ENCODE measurements at places on chromosomes 12 and 14. TPM values are rescaled to one million over a fixed set of nuclear protein-coding genes. Genes with fewer than 3 reads are reported as not detected.
A peak's percentile ranks its signal among the peaks of the same experiment; 100 is the strongest.

DNA sequence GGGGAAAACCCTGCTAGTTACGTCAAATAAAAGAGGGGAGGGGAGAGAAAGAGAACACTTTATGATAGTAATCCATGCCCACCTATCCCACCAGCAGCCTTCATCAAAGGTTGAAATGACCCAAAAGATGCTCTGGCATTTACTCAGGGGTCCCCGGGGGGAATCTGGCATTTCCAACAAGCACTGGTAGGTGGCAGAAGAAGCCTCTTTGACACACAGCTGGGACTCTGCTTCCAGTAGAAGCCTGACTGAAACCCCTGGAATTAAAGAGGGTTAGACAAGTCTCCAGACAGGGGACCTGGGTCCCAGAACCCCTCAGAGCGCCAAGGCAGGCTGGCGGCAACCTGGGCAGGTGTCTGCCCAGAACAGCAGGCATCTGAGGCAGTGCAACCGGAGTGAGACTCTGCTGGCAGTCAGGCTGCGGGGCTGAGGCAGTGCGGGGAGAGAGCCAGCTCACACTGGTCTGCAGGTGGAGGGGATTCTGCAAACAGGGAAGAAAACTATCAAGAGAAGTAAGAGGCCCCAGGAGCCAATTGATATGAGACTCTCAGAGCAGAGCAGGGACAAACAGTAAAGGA is 85.0 kb upstream of the CAPRIN2 start:
- DNase-seq, result no peak

GRCh38 chr14:20215196-20215595 is 8.3 kb upstream of the OR11H6 start:
- no peak for DNase-seq

- DNase-seq, result peak; percentile 85
These were observed at the start of gene STYK1 for GRCh38 chr12:10673659-10674384. Gene STYK1, minus strand, starts transcription at chr12:10674052. Its CDS starts 39,434 bp downstream, at chr12:10634618.

GRCh38 chr14:79658769-79659168 is 552.5 kb downstream of the DIO2 start:
- no peak for DNase-seq

DNA sequence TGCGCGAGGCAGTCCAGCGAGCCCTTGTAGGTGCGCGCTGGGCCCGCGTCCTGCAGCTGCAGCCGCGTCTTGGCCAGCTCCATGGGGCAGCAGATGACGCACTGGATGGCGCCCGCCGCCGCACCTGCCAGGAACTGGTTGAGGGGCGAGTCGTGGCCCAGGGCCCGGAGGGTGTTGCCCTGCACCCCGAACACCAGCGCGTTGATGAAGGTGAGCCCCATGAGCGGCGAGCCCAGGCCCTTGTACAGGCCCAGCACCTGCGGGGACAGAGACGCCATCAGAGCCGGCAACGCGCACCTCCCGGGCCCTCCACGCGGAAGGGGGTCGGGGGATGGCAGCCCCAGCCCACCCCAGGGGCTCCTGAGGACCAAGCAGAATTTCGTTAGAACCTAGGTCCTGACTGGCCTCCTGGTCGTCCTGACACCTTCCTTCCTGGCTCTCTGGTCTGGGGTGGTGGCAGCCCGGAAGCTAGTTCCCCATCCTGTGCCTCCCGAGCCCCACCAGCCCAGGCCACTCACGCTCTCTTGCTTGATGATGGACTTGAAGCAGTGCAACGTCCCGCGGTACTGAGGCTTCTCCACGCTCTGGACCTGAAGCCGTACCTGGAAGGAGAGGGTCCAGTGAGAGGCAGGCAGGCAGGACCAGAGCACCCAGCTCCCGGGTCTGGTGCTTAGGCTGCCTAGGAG is 13.3 kb downstream of the SLC25A29 start:
- no peak for DNase-seq

DNA sequence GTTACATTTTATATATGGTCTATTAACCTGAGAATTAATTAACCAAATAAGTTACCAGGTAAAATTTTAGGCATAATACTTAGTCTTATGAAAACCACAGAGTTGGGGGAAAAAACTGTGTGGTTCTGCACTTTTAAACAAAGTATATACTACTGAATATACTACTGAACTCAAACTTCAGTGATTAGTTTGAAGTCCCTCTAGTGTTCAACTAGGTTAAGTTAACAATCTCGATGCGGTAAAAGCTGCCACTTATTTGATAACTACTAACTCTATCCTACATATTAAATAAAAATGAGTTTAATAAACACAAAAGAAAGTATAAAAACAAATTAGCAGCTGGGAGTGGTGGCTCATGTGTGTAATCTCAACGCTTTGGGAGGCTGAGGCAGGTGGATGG is 56.7 kb downstream of the MED13L start:
- DNase-seq, result no peak

GRCh38 chr12:88017964-88018363 is 11.2 kb downstream of the C12orf50 start:
- no peak for DNase-seq

DNA sequence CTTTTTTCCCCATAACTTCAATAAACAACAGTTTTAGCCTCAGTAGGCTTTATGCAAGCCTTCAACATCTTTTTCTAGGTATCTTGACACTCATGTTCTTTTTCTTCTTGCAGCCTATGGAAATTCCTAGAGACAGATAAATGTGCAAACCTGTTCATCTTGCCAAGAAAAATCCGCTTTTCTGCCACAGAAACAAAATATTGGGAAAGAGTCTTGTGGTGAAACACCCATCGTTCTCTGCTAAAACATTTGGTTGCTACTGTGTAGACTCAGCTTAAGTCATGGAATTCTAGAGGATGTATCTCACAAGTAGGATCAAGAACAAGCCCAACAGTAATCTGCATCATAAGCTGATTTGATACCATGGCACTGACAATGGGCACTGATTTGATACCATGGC is 295.9 kb downstream of the ZFP36L1 start:
- DNase-seq, result no peak

DNA sequence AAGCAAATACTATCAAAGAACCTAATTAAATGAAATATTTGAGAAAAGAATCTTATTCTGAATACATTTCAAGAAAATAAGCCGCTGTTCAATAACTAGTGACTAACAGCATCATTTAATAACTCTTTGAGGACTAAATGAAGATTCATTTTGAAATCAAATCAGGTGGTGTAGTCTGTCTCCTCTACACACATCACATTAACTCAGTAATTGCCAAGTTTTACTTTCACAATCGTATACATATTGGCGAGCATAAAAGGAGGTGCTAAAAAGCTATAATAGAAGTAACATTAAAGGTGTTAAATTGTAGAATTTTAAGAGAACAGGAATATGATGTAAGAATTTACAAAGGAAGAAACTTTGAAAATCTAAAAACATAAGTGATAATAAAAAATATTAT is 185.1 kb downstream of the MDGA2 start:
- DNase-seq, result no peak

- peak; percentile 85 for DNase-seq
These were observed 738 bp downstream of the CKAP4 start for GRCh38 chr12:106246891-106247673.

GRCh38 chr12:76569685-76570604 is 10.4 kb upstream of the OSBPL8 start:
- no peak for DNase-seq

GRCh38 chr14:93092606-93093556 is 22.8 kb downstream of the ITPK1 start:
- no peak for DNase-seq

DNA sequence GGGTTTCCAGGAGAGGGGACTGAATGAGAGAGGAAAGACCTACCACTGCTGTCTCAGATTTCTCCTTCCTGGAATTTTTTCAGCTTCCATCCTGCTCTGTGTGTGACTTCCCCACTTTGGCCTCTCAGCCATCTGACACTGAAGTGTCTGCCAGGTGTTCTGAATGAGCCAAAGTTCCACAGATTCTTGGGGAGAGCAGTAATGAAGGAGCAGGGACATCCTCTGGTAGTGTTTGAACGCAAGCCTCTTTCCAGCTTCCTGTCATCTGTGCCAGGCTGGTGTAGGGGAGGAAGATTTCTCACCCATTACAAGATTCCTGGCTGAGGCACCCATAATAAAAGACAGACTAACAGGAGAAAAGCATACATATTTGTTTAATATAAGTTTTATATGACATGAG is 141.7 kb upstream of the NRXN3 start:
- DNase-seq, result no peak

DNA sequence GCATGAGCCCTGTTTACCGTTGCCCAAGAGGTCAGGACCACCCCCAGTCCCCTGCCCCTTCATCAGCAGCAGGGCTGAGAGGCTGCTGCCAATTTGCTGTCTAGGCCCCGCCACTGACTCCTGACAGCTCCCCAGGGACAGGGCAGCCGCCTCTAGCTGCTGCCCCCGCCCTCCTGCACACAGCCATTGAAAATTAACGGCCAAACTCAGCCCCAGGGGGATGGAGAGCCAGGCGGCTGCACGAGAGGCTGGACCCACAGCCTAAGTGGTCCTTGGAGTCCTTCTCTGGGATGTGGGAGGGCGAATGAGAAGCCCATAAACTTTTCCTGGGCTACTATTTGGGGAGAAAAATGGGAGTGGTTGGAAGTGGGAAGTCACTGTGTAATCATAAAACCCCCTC is 4.6 kb downstream of the FOXN4 start:
- DNase-seq, result no peak

DNA sequence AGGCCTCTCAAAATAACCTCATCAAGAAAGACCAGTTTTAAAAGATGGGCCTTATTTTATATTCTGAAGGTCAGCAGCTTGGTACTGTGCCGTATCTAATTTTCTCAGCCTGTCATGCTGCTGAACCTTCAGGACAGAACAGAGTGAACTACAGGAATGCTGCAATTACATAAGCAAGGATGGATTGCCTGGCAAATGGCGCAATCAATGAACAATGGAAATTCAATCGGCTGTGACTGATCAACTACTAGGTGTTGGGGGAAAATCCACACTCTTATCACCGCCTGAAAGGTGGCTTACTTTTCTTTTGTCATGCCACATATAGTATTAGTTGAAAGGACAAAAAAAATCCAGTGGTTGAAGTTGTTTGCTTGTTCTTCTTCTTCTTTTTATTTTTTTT is 8.5 kb downstream of the ACSS3 start:
- no peak for DNase-seq

- DNase-seq, result no peak
These were observed 32.6 kb downstream of the NUAK1 start for GRCh38 chr12:106106061-106106566.

DNA sequence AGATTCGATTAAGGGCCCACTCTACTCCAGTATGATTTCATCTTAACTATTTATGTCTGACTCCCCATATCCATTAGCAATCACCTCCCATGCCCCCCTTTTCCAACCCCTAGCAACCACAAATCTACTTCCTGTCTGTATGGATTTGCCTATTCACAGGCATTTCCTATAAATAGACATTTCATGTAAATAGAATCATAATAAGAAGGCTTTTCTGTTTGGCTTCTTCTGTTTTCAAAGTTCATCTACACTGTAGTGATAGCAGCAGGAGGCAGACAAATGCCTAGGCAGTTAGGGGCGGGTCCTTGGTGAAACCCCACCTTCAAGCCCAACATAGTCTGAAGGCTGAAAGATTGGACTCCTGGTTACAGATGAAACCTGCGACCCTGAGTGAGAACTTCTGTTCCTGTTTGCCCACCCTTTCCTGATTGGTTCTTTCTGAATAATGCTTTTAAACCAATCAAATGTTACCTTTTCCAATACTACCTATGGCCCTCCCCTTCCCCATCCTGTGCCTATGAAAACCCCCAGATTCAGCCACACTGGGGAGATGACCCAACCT is 62.1 kb upstream of the HECTD1 start:
- no peak for DNase-seq

GRCh38 chr12:65934480-65935115 is 110.3 kb downstream of the HMGA2 start:
- DNase-seq, result no peak

DNA sequence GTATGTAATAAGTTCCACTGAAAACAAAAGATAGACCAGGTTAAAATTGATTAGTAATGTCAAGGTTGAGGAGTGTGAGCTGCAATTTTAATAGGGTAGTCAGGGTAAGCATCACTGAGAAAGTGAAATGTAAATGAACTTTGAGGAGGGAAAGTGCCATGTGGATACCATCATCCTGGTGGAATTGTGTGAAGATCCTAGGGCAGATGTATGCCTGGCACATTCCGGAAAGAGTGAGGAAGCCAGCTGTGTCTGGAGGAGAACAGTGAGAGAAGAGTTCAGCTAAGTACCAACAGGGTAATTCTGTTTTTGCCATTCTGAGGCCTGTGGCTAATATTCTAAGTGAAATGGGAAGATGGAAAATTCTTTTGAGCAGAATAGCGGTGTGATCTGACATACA is 2.9 kb upstream of the CLEC2A start:
- no peak for DNase-seq

- no peak for DNase-seq
These were observed 727.0 kb downstream of the C12orf50 start for GRCh38 chr12:87302126-87302745.

- DNase-seq, result no peak
These were observed 33.6 kb upstream of the TMEM179 start for GRCh38 chr14:104638190-104638589.

DNA sequence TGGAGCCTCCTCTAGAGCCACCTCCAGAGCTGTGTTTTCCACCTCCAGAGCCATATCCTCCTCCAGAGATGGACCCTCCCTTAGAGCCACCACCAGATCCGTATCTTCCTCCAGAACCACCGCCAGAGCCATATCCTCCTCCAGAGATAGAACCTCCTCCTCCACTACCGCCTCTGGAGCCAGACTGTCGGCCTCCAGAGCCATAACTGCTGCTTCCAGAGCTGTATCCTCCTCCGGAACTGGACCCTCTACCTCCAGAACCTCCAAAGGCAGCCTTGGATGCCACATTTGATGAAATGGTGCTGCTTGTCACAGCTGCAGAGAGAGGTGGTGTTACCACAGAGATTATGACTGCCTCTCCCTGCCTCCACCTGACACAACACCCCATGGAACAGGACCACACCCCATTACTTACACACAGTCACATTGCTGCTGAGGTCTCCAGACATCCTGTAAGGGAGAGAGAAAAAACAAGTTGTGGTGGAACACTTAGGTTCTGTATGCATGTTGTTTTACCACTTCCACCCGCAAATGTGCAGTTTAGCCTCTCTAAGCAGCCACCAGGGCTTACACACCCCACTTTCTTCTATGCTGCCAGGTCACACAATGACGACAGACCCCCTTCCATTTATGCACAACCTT is 6.8 kb downstream of the KRT2 start:
- DNase-seq, result peak; percentile 78

GRCh38 chr14:99359906-99360305 is 87.9 kb upstream of the BCL11B start:
- no peak for DNase-seq

DNA sequence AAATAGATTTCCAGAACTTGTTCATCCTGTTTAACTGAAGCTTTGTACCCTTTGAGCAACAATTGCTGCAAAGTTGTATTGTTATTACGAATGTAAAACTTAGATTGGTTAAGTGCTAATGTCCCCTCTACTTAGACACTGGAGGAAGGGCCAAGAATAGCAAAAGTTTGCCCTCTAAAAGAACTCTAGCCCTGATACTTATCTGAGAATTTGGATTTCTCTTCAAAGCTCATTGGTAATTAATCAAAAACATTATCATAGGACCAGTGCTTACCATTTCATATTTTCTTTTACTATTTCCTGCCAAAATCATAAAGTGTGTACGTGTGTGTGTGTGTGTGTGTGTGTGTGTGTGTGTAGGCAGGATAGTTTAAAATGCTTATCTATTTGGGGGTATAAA is 58.2 kb downstream of the LMNTD1 start:
- DNase-seq, result no peak

- DNase-seq, result peak; percentile 60
These were observed 4.1 kb downstream of the CLEC2D start for GRCh38 chr12:9673404-9674225.

The SLC4A8 gene
- 1.8 TPM for total RNA-seq

The TAS2R19 gene
- not detected for total RNA-seq

The SYCP3 gene
- not detected for total RNA-seq

The TMEM52B gene
- total RNA-seq, result 0.14 TPM

The CLEC4D gene
- 1.8 TPM for total RNA-seq

The LBHD2 gene
- total RNA-seq, result not detected

The C3AR1 gene
- 3.5 TPM for total RNA-seq

The BIN2 gene
- 30.9 TPM for total RNA-seq

Data from stomach (tissue), 19 donors.